NAMALWA (cell line): ENCODE measurements at places on chromosomes 5 and 9.
A peak's percentile ranks its signal among the peaks of the same experiment; 100 is the strongest.

- no peak for DNase-seq
These were observed 2.5 kb upstream of the PLAC8L1 start for GRCh38 chr5:146107901-146108300.

DNA sequence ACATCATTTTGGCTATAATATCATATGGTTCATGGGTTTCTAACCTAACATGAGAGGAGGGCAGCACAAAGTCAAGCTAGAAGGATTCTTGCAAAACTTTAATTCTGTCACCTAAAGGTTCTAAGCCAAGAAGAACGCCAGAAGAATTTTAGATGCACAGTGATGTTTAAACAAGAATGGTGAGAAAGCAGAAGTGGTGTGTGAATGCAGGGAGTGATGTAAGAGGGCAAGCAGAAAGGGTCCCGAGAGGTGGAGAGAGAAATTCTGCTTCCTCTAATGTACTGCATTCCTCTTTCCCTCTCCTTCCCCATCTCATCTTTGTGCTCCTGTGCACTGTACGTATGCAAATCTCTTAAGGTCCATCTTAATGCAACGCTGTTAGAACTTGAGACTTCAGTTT lies 2.1 kb upstream of the TRMO start:
- peak; percentile 55 for DNase-seq

- DNase-seq = no peak
These were observed 453 bp downstream of the PTRH1 start for GRCh38 chr9:127714951-127715469.

DNA sequence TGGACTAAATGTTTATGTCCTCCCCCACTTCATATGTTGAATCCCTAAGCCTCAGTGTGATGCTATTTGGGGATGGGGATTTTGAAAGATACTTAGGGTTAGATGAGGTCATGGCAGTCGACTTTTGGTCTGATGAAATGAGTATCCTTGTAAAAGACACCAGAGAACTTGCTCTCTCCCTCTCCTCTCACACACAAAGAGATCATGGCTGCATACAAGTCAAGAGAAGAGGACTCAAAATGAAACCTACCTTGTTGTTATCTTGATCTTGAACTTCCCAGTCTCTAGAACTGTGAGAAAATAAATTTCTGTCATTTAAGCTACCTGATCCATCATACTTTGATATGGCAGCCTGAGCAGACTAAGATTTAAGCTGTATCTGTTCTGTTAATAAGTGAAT lies 144.0 kb upstream of the HAPLN1 start:
- DNase-seq = no peak

- DNase-seq = no peak
These were observed 46.6 kb downstream of the CD180 start for GRCh38 chr5:67149951-67150523.

DNA sequence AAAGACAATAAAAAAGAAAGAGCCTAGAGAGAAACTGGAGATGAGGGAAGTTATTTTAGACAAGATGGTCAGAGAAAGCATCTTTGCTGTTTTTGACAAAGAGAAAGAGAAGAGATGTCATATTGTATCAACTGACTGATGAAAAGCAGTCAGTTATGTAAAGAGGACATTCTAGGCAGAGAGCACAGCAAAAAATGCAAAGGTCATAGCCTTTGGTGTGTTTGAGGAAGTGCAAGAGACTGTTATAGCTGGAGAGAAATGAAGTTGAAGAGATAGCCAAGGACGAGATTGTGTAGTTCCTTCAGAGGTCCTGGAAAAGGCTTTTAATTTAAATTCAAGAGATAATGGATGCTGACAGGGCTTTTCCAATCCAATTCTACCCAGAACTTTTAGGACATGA lies 342.4 kb downstream of the RASEF start:
- DNase-seq = no peak
